ENCODE measurements at places on chromosomes 12 and 14. TPM values are rescaled to one million over a fixed set of nuclear protein-coding genes. Genes with fewer than 3 reads are reported as not detected.

IRAK3 gene
- 3.2 TPM for polyA plus RNA-seq

AMDHD1 gene
- polyA plus RNA-seq = 0.08 TPM

B4GALNT1 gene
- 1.3 TPM for polyA plus RNA-seq

RNF10 gene
- polyA plus RNA-seq = 184 TPM

USP15 gene
- 64.3 TPM for polyA plus RNA-seq
